Fibroblast of mammary gland (primary cell): ENCODE measurements at places on chromosomes 4 and X.

DNA sequence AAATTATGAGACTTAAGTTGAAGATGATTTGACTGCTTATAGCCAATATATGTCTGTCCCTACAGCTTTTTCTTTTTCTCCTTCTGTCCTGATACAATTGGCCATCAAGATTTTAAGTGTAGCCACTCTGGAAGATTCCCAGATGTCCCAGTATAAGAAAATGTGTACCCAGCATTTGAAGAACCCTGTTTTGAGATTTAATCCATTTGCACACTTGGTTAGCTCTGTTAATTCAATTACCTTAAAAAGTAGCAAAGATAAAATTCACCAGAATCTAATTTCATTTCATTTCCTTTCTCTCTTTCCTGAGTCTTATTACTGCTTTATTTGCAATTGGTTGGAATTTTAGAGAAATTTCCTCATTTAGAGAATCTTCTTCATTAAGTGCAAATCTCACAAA lies 81.4 kb downstream of the DDIT4L start:
- DNase-seq, result no peak

- DNase-seq, result peak; percentile 17
Measured at GRCh38 chr4:54840992-54841768, 183.4 kb downstream of the KIT start.

- DNase-seq, result peak; percentile 5
Measured at GRCh38 chr4:5980436-5981155, 37.6 kb downstream of the C4orf50 start.

GRCh38 chrX:94977986-94978385 lies 1304.0 kb downstream of the FAM133A start:
- DNase-seq, result no peak

DNA sequence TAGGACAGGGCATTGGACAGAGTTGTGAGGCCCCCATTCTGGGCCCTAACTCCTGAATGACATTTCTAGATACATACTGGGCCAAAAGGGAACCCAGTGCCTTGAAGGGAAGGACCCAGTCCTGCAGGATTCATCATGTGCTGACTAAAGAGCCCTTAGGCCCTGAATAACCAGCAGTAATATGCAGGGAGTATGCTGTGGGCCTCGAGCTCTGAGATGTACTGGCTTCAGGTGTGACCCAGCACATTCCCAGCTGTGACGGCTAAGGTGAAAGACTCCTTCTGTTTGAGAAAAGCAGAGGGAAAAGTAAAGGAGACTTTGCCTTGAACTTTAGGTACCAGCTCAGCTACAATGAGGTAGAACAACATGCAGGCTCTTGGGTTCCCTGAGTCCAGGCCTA lies 138.2 kb upstream of the HUWE1 start:
- no peak for DNase-seq

GRCh38 chr4:177109769-177110168 lies 199.9 kb upstream of the NEIL3 start:
- DNase-seq, result no peak

GRCh38 chr4:163958751-163959150 lies 464.3 kb downstream of the TMA16 start:
- no peak for DNase-seq

DNA sequence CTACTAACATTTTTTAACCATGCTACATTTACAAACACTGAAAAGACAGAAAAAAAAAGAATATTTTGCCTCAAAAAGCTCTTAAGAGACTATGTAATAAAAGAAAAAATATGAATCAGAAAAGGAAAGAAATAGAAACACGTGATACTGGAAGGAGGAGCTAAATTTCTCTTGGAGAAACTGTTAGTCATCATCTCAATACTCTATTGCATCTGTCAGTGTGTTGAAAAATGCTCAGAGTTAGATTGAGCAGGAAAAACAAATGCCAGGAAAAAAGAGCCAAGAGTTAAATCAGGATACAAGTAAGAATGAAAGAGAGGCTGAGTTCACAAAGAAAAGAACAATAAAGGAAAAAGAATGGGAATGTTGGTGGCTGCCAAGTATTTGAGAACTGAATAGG lies 2.6 kb downstream of the RAB28 start:
- peak; percentile 63 for DNase-seq

GRCh38 chrX:65668377-65669310 lies 1.2 kb downstream of the MSN start:
- peak; percentile 81 for DNase-seq

- DNase-seq, result no peak
Measured at GRCh38 chr4:1213336-1213995, 35.5 kb downstream of the CTBP1 start.

GRCh38 chr4:174275101-174275500 lies 8.4 kb downstream of the FBXO8 start:
- no peak for DNase-seq

DNA sequence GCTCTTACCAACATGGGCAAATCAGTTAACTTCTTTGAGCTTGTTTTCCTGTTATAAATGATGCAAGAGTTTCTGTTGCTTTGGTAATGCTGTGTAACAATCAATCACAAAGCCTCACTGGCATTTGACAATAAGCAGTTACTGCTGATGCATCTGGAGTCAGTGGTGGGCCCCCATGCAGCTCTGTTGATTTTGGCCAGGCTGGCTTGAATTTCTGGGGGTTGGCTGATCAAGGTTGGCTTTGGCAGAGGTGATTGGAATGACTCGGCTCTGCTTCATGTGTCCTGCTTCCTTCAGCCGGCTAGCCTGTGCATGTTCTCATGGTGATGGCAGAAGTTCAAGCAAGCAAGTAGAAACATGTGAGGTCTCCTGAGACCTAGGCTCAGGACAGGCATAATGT lies 90.4 kb downstream of the PHEX start:
- peak; percentile 96 for DNase-seq

DNA sequence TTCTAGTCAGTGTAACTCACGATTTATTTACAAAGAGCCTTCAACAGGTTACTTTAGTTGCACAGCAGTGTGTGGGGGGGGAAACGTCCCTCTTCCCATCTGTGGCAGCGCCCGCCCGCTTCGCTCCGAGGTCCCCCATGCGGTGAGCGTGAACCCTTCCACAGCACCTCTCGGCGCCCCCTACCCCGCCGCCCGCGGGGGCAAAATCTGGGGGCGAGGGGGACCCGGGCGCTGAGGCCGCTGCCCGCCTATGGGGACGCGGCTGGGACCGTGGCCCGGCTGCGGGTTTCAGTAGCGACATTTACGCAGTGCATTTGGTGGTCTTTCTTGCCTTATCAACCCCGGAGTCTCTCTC lies 6.4 kb downstream of the NKX6-1 start:
- no peak for DNase-seq

DNA sequence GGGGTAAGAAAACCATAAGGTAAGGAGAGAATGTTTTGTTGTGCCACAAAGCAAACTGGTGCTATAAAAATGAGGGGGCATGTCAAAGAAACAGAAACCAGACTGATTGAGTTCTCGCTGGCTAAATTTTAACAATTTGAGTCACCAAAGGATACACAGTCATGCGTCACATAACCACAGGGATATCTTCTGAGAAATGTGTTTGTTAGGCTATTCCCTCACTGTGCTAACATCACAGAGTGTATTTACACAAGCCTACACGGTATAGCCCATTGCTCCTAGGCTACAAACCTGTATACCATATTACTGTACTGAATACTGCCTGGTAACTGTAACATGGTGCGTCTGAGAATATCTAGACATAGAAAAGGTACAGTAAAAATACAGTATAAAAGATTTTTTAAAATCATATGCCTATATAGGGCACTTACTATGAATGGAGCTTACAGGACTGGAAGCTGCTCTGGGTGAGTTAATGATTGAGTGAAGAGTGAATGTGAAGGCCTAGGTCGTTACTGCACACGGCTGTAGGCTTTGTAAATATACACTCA lies 50.1 kb downstream of the FBXW7 start:
- DNase-seq, result peak; percentile 85

DNA sequence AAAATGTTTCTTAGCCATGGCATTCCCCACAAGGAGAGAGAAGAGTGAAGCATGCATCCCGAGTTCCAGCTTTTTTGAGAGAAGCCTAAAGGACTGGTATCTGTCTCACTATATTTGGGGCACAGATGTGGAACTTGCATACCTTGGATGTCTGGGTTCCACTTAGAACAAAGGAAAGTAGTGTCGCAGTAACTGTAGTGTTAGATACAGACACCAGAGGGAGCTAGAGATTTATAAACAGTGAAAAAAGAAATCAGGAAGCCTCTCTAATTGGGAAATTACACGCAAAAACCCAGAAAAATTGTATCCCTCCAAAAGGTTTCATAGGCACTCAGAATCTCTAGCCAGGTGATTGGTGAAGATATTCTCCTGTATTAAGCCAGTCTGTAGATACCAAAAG lies 34.4 kb downstream of the AGTR2 start:
- DNase-seq, result peak; percentile 26

- DNase-seq, result peak; percentile 38
Measured at GRCh38 chrX:152821145-152821765, 9.3 kb downstream of the CETN2 start.

DNA sequence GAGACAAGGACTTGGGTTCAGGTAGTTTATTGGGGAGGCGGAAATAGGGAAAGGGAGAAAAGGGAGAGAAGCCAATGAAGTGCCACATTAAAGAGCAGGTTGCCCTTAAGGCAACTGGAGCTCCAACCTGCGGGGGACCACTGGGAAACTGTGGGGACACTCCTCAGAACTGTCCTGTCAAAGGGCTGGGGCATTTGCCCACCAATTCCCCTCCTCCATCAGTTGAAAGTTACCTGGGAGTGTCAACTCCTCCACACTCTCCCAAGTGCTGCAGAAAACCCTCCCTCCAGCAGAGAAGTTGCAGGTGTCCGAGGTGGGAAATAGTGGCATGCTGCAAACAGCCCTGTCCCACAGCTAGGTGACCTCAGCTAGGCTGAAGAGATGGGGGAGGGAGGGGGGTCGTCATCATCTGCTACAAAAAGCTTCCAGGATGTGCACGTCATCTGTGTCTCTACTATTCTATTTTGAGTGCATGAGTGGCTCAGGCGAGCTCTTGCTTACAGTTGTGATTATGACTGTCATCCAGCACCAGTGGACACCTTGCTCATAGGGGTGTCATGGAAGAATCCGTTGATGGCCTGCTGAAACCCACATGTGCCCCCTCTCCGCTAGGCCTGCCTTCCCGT lies 41.5 kb upstream of the XPNPEP2 start:
- DNase-seq, result no peak

DNA sequence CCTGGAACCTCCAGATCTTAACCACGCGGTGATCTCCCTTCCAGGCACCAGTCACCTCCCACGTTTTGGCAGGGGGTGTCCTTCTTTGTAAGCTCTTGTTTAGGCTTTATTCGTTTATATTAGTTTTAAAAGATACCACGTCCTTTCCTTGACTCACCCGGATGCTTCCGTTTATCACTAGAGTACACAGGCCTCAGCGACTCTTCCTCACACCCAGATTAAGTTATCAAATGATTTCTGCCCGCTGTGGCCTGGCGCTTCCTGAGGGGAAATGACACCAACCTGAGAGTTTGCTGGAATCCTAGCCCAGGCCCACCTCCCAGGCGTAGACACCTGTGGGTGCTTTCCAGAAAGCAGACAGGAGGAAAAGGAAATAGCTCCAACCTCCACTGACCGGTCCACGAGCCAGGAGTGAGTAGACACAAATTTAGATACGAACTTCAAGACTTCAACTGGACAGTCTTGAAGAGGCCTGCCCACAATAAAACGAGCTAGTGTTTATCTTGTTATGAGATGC lies 756 bp upstream of the ADAMTS3 start:
- no peak for DNase-seq

GRCh38 chr4:40586729-40587128 lies 42.9 kb downstream of the RBM47 start:
- DNase-seq, result no peak

DNA sequence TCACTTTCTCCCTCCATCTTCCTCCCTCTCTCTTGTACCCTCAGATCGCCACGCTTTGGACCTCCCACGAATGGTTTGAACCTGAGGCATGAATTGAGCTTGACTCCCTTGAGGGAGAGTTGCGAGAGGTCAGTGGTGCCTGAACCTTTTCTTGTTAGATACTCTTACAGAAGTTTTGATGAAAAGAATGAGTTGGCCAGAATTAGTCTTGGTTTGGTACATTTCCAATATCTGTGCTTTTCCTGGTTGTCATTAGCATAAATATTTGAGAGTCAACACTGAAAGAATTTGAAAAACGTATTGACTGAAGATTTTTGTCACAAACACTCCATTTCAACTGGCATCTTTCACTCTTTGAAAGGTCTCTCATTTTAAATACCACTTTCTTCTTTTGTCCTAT lies 510.6 kb upstream of the DIPK2B start:
- peak; percentile 76 for DNase-seq

DNA sequence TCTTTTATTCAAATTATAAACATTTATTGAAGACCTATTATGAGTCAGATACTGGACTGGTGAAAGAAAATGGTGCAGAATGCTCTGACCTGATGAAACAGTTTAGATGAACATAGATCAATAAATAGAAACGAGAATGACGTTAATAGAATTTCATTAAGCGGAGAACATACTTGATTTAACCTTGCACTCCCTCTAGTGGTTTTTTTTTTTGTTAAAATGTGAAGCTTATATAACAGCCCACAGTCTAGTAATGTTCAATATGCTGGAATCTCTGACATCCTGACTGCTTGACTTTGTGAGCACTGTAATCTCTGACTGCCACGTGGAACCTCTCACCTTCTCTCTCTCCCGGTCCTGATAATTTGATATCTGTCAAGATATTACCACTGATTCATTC lies 32.3 kb downstream of the HDAC8 start:
- DNase-seq, result peak; percentile 59

DNA sequence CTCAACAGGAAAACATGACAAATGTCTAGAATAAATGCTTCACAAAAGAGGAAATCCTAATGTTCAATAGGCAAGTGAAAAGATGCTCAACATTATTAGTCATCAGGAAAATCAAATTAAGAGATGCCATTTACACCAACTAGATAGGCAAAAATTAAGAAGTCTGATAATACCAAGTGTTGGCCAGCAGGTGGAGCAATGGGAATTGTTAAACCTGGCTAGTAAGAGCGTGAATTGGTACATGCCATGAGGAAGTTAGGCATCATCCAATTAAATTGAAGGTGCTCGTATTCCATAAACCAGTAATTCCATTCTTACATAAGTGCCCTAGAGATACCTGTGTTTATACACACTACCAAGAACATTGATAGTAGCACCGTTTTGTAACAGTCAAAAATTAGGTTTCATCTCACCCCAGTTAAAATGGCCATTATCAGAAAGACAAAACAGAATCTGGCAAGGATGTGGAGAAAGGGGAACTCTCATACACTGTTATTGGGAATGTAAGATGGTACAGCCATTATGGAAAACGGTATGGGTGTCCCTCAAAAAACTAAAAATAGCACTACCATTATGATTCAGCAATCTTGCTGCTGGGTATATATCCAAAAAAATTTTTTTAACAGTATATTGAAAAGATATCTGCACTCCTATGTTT lies 14.0 kb upstream of the ZCCHC18 start:
- peak; percentile 77 for DNase-seq

DNA sequence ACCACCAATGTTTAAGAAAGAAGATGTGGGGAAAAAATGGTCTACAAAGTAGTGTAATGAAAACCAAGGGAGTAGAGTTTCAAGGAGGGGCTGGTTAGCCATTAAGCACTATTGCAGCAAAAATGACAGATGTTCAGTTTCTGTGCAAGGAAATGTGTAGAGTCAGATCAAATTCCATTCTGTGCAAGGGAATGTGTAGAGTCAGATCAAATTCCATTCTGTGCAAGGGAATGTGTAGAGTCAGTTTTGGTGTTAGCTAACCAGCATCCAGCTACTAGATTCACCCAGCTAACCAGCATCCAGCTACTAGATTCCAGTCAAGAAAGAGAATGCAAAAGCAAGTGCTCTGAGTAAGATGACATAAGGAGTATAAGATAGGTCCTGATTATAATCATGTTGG lies 208.8 kb downstream of the COX18 start:
- no peak for DNase-seq
